ACHN (cell line): ENCODE measurements at places on chromosomes 7 and 10.

- no peak for DNase-seq
Observed at GRCh38 chr10:50226610-50227009, 24.7 kb downstream of the ASAH2 start.

- DNase-seq, result no peak
Observed at GRCh38 chr10:74873803-74874454, 47.5 kb downstream of the KAT6B start.

DNA sequence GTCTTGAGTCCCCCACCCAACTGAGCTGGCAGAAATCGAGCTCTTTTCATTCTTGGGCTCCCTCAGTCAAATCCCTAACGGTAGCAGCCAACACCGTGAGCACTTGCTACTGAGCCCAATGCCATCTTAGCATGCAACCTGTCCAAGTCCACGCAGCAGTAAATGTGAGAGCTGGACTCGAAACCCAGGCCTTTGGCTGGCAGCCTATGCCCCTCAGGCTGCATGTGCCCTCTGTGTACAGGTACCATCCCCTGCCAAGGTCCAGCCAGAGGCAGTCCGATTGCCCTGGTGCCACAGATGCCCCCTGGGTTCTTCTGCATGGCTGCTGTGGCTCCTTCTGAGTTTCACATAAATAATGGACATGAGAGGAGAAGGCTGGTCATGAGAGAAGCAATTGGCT is 1.2 kb upstream of the TMEM273 start:
- DNase-seq, result no peak

GRCh38 chr10:77599651-77600050 is 38.0 kb downstream of the KCNMA1 start:
- no peak for DNase-seq

DNA sequence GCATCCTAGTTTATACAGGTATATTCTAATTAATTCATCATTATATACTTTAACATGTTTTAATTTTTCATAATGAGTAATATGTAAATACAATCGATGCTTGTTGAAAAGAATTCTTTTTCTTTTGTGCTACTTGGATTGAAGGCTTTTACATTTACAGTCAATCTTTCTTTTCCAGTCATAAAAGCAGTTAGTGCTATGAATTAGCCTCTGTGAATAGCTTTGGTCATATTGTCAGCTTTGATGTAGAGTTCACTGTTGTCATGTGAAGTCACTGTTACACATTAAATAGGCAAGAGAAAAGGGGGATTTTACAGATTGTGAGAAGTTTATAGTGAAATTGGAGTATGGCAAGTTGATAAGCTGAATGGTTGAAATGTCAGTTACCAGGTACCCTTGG is 103.3 kb upstream of the FAM133B start:
- DNase-seq, result no peak

- DNase-seq, result no peak
Observed at GRCh38 chr7:157572622-157573021, 235.8 kb downstream of the DNAJB6 start.

DNA sequence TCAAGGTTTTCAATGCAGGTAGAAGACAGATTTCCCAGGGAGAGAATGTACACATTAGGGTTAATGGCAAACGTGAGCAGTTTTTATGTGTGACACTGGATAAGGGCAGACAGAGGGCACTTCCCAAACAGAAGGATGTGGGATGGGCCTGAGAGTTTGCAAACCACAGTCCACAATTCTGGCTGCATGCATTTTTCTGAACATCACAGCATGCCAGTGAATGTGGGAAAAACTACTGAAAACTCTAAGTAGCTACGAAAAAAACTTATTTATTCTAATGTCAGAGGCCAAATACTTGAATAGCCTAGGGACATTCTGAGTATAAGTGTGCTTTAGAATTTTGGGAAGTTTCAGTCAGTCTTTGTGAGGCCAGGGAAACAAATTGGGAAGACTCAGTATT is 145.9 kb downstream of the NRCAM start:
- no peak for DNase-seq

DNA sequence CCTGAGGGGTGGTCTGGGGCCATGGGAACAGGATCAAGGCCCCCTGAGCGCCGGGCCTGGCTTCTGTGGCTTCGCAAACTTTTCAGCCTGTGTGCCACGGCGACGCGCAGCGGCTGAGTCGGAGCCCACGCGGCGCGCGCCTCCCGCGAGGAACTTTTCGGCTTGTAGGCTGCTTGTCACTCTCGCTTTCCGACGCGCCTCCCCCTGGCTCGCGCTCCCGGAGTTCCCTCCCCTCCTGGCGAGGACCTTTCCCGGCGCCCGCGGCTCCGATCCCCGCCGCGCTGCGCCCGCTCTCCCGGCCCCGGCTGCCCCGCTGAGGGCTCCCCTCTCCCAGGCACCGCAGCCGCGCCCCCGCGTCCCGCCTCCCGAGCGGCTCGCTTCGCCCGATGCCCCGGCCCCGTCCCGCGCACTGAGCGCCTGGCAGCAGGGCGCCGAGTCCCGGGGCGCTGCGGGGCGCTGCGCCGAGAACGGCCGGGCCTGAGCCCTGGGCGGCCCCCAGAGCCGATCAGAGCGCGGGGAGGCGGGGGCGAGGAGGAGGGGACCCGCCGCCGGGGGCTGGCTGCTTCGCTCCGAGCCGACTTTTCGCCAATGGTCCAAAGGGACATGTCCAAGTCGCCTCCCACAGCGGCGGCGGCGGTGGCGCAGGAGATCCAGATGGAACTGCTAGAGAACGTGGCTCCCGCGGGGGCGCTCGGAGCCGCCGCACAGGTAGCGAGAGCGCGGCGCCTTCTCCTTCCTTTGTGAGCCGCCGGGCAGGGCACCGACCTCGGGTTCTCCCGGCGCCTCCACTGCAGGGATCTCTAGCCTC is at the start of gene CACNB2:
CACNB2 (plus strand) TSS at position 276 of the 808 bp plus-strand sequence.
- DNase-seq, result no peak

GRCh38 chr10:132982301-132982989 is 40.1 kb upstream of the CFAP46 start:
- no peak for DNase-seq

DNA sequence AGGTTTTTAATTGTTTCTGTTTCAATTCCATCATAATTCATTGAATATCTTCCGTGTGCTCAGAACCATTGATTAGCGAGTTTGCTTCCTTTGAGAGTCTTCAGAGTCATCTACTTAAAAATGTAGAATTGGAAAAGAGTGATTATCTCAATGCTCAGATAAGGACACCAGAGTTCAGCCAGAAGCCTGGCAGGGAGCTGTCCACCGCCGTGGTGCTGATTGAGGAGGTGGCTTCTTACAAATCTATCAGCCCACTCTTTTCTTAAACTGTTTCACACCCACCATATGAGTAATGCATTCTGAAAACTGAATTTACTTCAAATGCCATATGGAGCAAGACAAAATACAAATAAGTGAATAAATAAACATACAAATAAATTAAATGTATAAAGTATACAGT is 79.3 kb downstream of the INSYN2A start:
- peak; percentile 66 for DNase-seq

DNA sequence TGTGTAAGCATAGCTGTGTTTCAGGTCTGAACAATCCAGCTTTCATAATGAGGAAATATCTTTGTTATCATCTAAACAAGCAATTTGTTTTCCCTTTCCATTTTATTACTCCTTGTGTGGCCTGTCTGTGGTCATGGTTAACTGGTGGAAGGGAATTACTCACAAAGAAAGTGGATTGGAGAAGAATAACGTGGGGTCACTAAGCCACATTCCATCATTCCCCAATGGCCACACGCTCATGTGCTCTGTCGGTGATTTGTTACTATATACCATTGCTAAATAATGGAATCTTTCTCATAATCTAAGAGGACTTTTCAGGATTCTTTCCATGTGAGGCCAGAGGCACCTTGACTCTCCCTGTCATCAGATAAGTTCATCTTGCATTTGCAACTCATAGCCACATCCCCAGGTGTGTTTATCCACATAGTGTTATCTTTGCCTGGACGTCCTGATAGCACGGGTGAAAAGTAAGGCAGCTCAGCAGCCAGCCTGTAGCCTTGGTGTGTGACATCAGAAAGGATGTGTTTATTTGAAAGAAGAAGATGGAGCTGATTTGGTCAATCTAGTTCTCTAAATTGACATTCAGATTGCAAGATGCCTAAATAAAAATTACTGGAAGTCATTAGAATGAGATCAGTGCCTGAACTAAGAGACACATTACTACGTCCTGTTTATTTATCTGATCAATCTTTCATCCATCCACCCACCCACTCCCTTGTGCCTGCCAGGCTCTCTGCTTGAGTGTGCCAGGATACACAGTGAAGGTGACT is 128.9 kb downstream of the CELF2 start:
- DNase-seq, result no peak

- peak; percentile 46 for DNase-seq
Observed at GRCh38 chr10:48364659-48365405, 58.4 kb downstream of the MAPK8 start.

DNA sequence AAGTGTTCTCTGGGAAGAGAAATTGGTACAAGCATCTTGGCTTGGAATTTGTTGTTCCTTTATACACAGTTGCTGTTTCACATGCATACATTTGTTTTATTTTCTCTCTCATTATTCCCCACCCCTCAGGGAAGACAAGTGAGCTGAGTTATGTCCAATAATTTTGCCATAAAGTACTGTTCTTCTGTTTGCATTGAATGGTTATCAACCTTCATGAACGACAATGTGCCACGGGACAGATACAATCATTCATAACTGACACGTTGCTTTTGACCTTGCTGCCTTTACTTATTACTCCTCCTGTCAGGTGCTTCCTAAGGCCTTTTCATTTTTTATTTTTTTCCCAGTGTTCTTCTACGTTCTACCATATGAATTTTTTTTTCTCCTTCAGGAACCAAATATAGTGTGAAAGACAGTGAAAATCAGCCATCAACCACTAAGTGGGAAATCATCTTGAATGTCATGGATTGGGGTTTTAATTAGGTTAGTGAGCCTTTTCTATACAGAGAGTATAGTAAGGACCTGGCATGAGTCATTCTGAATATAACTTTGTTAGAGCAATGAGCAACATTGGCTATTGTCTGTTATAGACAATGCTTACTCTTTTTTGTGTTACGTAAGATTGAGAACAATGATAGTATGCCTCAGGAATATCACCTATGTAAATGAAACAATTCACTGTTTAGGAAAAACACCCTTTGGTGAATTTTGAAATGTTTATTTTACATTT is 383.2 kb downstream of the MALRD1 start:
- no peak for DNase-seq

DNA sequence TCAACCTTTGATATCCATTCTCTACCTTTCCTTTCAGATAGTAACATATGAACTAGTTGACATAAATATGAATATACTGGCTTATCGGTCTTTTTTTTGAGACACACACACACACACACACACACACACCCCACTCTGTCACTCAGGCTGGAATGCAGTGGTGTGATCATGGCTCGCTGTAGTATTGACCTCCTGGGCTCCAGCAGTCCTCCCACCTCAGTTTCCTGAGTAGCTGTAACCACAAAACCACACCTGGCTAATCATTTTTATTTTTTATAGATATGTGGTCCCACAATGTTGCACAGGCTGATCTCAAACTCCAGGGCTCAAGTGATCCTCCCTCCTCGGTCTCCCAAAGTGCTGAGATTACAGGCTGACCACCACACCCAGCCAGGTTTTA is 14.2 kb upstream of the NT5C3A start:
- peak; percentile 39 for DNase-seq

DNA sequence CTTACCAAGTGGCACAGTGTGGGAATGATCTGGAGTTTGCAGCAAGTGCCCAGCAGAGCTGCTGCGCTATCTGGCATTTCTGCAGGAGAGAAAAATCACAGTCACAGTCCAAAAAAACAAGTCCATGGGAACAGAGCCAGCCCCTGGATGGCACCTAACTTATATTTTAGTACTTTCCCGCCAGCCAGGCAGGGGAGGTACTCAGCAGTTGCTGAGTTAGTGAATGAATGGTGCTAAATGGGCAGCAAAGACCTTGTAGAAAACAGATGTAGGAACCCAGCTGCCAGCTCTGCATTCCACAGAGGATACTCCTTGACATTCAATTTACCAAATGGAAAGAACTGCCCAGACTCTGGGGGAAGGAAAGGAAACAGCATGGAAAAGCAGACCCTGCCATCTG is 54.5 kb downstream of the GSDME start:
- DNase-seq, result no peak

DNA sequence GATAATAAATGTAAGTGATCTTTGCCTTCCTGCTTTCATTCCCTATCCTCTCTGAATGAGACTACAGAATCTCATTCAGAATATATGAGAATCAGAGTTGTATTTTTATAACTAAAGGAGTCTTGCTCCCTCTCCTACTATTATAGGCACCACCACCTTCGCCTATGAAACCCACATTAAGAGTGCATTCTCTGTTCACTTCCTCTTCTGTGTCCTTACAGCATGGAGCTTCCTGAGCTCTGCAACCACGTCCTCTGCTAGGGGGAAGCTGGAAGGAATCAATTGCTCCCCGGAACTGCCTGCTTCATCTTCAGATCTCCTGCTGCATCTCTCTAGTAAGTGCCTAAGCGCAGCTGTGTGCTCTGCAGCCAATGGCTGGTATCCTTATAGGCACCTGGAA is 820.7 kb downstream of the GRID1 start:
- no peak for DNase-seq

GRCh38 chr7:77537778-77538280 is 734 bp downstream of the PTPN12 start:
- DNase-seq, result peak; percentile 62

GRCh38 chr7:140697447-140698143 is 1.1 kb downstream of the NDUFB2 start:
- no peak for DNase-seq

DNA sequence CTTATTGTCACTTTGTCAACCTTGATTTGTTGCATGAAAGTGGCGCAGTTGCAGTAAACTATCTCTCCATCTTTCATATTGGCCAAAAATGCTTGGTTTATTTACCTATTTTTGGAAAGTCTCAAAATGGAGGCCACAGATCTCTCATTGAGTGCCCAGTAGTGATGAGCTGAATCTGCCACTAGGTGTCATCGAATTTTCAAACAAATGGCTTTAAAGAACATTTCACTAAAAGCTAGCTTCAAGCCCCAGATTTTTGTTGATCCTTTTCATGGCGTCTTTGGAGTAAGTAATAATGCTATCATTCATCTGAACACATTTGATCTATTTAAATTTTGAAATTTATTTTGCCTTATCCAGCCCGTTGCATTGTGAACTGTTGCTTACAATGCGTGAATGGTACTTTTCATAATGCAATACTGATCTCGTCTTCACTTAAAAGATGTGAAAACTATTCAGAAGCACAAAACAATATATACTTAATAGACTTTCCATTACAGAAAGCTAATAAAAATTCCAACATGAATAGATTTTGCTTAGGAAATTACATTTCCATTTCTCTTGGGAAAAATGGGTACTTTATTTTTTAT is 236.2 kb downstream of the DNAJB9 start:
- DNase-seq, result peak; percentile 55

DNA sequence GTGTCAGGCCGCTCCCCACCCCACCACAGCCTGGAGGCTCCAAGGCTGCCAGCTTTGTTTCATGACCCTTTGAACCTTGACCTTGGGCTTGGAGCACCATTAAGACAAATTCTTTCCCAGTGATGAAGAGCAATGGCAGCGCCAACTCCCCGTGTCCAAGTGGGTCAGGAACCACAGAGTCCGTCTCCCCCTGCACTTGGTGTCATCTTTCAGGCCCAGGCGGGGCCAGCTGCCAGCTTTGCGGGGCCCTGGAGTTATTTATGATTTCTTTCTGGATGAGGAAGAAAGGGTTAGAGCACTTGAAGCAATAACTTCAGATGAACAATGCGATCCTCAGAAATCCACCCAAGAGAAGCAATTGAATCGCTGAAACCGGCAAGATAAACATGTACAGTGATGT is 110.8 kb downstream of the MYL10 start:
- no peak for DNase-seq

- no peak for DNase-seq
Observed at GRCh38 chr7:46532571-46532970, 611.5 kb upstream of the IGFBP3 start.
